ENCODE measurements at places on chromosomes 2 and 18.

GRCh38 chr2:225602205-225602604 lies 202.7 kb downstream of the NYAP2 start:
- no peaks in the 10 kb centered on the region for H3K36me3 ChIP-seq
- H3K27ac ChIP-seq = no peak overlapping the region
- no peaks in the 10 kb centered on the region for H3K27me3 ChIP-seq
- no peak for DNase-seq

GRCh38 chr2:185291035-185291647 lies 447.5 kb upstream of the FSIP2 start:
- H3K4me3 ChIP-seq = no peak overlapping the region
- peak; percentile 12 for DNase-seq
- H3K27ac ChIP-seq = no peak overlapping the region
- no peaks in the 10 kb centered on the region for H3K4me1 ChIP-seq
- H3K27me3 ChIP-seq = no peaks in the 10 kb centered on the region

DNA sequence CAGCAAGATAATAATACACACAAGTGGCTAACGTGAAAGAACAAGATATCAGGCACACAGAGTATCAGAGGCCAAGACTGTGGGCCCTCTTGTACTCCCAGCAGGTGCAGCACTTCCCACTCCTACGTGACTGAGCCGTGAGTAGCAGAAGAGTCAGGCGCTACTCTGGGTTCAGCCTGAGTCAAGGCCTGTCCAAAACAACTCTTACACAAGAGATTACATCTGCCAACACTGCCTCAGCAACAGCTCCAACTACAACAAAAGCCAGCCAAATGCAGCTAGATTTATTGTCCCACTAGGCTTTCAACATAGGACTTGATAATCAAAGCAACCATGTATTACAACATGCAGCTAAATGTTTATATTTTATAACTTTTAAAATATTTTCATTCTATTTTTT lies 56.2 kb downstream of the ITSN2 start:
- DNase-seq = no peak
- peaks cover 59% of the 10 kb centered on the region for H3K36me3 ChIP-seq
- no peak overlapping the region for H3K4me3 ChIP-seq
- H3K27ac ChIP-seq = no peak overlapping the region

GRCh38 chr2:197975931-197976519 lies 171.6 kb downstream of the PLCL1 start:
- H3K4me3 ChIP-seq = no peak overlapping the region
- H3K27ac ChIP-seq = no peak overlapping the region
- no peaks in the 10 kb centered on the region for H3K27me3 ChIP-seq
- no peaks in the 10 kb centered on the region for H3K36me3 ChIP-seq
- H3K4me1 ChIP-seq = no peaks in the 10 kb centered on the region

GRCh38 chr2:6074089-6074643 lies 382.0 kb downstream of the SOX11 start:
- DNase-seq = no peak
- no peaks in the 10 kb centered on the region for H3K36me3 ChIP-seq
- no peaks in the 10 kb centered on the region for H3K27me3 ChIP-seq
- no peaks in the 10 kb centered on the region for H3K4me1 ChIP-seq
- no peak overlapping the region for H3K27ac ChIP-seq

GRCh38 chr2:222024932-222025880 lies 273.6 kb downstream of the PAX3 start:
- no peak overlapping the region for H3K4me3 ChIP-seq
- H3K27me3 ChIP-seq = peaks cover 7% of the 10 kb centered on the region
- H3K36me3 ChIP-seq = no peaks in the 10 kb centered on the region
- no peak for DNase-seq

DNA sequence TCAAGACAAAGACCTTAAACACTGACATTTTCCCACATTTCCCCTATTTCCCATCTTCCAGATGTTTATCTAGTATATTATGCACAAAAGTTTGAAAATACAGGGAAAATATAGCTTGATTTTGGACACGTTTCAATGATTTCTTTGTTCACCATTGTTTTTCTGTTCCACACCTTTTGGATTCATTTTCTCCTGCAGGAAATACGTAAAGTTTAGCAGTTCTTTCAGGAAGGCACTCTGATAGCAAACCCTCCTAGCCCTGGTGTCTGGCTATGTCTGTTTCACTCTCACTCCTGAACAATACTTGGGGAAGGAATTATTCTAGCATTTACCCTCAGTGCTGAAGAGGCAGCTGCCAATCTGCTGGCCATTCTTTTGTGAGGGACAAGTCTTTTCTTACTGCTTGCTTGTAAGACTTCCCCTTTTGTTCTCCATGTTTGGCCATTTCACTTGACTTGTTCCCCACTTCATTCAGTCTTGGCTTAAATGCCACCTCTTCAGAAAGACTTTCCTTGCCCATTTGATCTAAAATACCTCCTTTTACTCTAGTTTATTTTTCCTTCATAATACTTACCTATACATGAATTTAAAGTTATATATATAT lies 195.4 kb downstream of the RNF152 start:
- H3K27ac ChIP-seq = no peak overlapping the region
- no peak overlapping the region for H3K4me3 ChIP-seq
- no peaks in the 10 kb centered on the region for H3K36me3 ChIP-seq
- no peaks in the 10 kb centered on the region for H3K27me3 ChIP-seq
- DNase-seq = no peak
- no peaks in the 10 kb centered on the region for H3K4me1 ChIP-seq

- DNase-seq = no peak
- H3K36me3 ChIP-seq = no peaks in the 10 kb centered on the region
- no peak overlapping the region for H3K4me3 ChIP-seq
- peaks cover 7% of the 10 kb centered on the region for H3K27me3 ChIP-seq
- H3K4me1 ChIP-seq = no peaks in the 10 kb centered on the region
Observed at GRCh38 chr2:67277450-67277849, 119.7 kb upstream of the ETAA1 start.

GRCh38 chr2:178536037-178536436 lies 55.8 kb downstream of the PLEKHA3 start:
- H3K36me3 ChIP-seq = peaks cover 72% of the 10 kb centered on the region
- H3K27me3 ChIP-seq = no peaks in the 10 kb centered on the region
- H3K4me3 ChIP-seq = no peak overlapping the region
- no peak for DNase-seq

DNA sequence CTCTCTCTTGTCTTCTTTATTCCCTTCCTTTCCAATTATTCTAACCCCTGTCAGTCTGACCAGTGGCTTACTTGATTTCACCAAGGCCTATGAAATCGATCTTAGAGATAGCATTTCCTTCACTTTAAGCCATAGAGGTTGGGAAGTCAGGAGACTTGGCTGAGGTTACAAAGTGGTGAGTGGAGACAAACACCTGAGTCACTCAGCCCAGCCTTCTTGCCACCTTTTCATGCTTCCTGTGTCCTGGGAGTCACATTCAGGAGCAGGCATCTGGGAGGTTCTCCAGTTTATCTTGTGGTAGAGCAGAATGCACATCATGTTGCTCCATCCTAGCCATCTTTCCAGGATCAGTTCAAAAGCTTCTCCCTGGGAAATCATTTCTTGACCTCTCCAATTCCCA lies 59.1 kb downstream of the VSNL1 start:
- H3K27ac ChIP-seq = no peak overlapping the region
- peaks cover 3% of the 10 kb centered on the region for H3K27me3 ChIP-seq
- H3K4me1 ChIP-seq = no peaks in the 10 kb centered on the region
- no peak for DNase-seq
- H3K36me3 ChIP-seq = no peaks in the 10 kb centered on the region

DNA sequence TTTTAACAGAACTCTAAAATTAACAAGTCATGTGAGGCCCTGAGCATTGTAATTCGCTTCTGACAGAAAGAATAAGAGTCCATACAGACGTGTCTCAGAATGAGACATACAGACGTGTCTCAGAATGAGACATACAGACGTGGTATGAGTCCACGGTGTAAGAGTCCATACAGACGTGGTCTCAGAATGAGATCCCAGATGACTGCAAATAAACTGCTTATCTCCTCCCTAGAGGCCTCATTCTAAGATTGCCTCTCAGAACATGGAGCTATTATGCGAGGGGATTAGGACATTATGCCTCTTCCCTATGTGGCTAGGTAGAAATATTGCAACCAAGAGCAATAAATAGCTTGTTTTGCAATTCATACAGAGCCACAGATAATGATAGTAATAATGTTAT lies 63.9 kb downstream of the NEB start:
- DNase-seq = no peak
- no peaks in the 10 kb centered on the region for H3K4me1 ChIP-seq
- peaks cover 15% of the 10 kb centered on the region for H3K27me3 ChIP-seq
- H3K27ac ChIP-seq = no peak overlapping the region
- no peak overlapping the region for H3K4me3 ChIP-seq

- DNase-seq = no peak
- no peak overlapping the region for H3K27ac ChIP-seq
- no peak overlapping the region for H3K4me3 ChIP-seq
- H3K4me1 ChIP-seq = no peaks in the 10 kb centered on the region
- peaks cover 8% of the 10 kb centered on the region for H3K36me3 ChIP-seq
Observed at GRCh38 chr2:43273529-43273928, 47.1 kb upstream of the ZFP36L2 start.

DNA sequence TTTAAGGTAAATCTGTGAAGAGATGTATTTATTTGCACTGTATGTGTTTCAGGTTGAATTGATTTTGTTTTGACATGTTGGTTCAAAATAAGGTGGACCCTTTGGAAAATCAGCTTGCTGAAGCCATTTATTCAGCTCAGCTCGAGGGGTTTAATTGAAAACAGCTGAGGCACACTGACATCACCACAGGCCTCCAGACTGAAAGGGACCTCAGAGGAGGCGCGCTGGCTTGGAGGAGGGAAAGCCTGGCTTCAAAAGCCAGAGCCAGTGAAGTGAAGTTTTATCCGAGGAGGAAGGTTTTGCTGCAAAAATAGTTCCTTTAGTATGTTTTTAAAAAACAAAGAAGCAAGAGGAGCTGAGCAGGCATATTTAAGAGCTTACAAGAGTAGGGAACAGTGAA lies 26.9 kb upstream of the DNMT3A start:
- no peaks in the 10 kb centered on the region for H3K4me1 ChIP-seq
- no peaks in the 10 kb centered on the region for H3K36me3 ChIP-seq
- no peak overlapping the region for H3K4me3 ChIP-seq
- no peaks in the 10 kb centered on the region for H3K27me3 ChIP-seq
- no peak overlapping the region for H3K27ac ChIP-seq
- no peak for DNase-seq

GRCh38 chr2:7819316-7819715 lies 862.5 kb upstream of the ID2 start:
- no peak overlapping the region for H3K4me3 ChIP-seq
- no peak for DNase-seq
- no peak overlapping the region for H3K27ac ChIP-seq
- no peaks in the 10 kb centered on the region for H3K4me1 ChIP-seq
- no peaks in the 10 kb centered on the region for H3K36me3 ChIP-seq
- H3K27me3 ChIP-seq = no peaks in the 10 kb centered on the region

GRCh38 chr2:68464651-68465050 lies 2.4 kb downstream of the FBXO48 start:
- H3K4me3 ChIP-seq = no peak overlapping the region
- no peaks in the 10 kb centered on the region for H3K27me3 ChIP-seq
- H3K36me3 ChIP-seq = no peaks in the 10 kb centered on the region
- no peak overlapping the region for H3K27ac ChIP-seq

DNA sequence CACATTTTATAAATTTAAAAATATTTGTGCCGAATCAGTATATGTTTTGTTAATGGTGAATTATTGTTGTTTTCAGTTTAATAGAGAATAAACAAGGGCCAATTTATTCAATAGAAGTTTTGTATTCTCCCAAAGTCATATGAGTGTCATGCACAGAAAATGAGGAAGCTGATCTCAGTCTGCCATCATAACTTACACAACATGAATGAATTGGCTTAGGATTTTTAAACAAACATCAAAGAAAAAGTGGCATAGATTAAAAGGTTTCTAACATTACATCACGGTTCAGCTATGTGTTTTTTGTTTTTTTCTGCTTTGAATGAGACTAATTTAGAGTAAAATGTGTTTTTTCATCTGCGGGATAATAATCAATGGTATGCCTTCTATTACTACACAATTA lies 123.4 kb upstream of the CTNNA2 start:
- no peaks in the 10 kb centered on the region for H3K27me3 ChIP-seq
- no peaks in the 10 kb centered on the region for H3K4me1 ChIP-seq
- H3K27ac ChIP-seq = no peak overlapping the region

DNA sequence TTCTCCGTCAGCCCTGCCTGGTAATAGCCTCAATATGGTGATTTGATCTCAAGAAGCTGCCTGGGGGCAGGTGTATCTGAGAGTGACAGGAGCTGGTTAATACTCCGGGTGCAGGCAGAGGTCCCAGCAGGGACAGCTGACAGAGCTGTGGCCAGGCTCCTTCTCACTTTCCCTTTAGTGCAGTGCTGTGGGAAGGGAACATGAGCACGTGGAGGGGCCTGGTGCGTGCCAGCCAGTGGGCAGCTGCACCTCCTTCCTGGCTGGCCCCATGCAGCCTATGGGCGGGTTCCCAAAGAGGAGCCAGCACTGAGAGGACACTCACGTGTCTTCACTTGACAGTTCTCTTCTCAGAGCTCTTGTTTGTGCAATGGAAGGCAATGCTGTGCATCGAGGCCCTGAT lies 9.1 kb downstream of the CNNM4 start:
- H3K4me1 ChIP-seq = peaks cover 47% of the 10 kb centered on the region
- no peak overlapping the region for H3K27ac ChIP-seq
- no peak for DNase-seq
- peaks cover 14% of the 10 kb centered on the region for H3K36me3 ChIP-seq
- no peak overlapping the region for H3K4me3 ChIP-seq

- no peak overlapping the region for H3K4me3 ChIP-seq
- H3K27me3 ChIP-seq = peaks cover 10% of the 10 kb centered on the region
- no peaks in the 10 kb centered on the region for H3K4me1 ChIP-seq
- no peaks in the 10 kb centered on the region for H3K36me3 ChIP-seq
- DNase-seq = no peak
- H3K27ac ChIP-seq = no peak overlapping the region
Observed at GRCh38 chr2:176132205-176133171, 3.0 kb downstream of the HOXD8 start.

- no peak overlapping the region for H3K4me3 ChIP-seq
- H3K27me3 ChIP-seq = no peaks in the 10 kb centered on the region
- H3K4me1 ChIP-seq = no peaks in the 10 kb centered on the region
- H3K27ac ChIP-seq = no peak overlapping the region
- peaks cover 48% of the 10 kb centered on the region for H3K36me3 ChIP-seq
- no peak for DNase-seq
Observed at GRCh38 chr2:69046221-69046662, 33.3 kb downstream of the ANTXR1 start.

DNA sequence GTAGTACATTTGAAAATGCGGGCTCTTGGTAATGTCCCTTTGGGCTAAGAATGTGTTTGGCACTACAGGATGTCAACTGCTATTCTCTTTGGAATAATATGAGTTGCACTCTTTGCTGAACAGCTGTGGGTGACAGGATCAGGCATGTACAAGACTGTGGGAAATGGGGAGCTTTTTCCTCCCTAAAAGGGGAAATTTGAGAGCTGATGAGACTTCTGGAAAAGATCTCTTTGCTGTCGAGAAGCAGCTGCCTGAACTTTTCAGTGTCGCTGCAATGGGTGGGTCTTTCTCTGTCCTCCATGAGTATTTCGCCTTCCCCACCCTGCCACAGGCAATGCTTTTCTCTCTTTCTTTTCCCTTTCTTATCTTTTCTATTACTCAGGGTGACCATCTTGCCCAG lies 762.2 kb upstream of the GCFC2 start:
- no peak overlapping the region for H3K4me3 ChIP-seq
- no peaks in the 10 kb centered on the region for H3K27me3 ChIP-seq
- no peaks in the 10 kb centered on the region for H3K4me1 ChIP-seq
- no peak for DNase-seq
